Uterus (tissue), 4 donors: ENCODE measurements at places on chromosomes 1 and 21. TPM values are rescaled to one million over a fixed set of nuclear protein-coding genes. Genes with fewer than 3 reads are reported as not detected.

DNA sequence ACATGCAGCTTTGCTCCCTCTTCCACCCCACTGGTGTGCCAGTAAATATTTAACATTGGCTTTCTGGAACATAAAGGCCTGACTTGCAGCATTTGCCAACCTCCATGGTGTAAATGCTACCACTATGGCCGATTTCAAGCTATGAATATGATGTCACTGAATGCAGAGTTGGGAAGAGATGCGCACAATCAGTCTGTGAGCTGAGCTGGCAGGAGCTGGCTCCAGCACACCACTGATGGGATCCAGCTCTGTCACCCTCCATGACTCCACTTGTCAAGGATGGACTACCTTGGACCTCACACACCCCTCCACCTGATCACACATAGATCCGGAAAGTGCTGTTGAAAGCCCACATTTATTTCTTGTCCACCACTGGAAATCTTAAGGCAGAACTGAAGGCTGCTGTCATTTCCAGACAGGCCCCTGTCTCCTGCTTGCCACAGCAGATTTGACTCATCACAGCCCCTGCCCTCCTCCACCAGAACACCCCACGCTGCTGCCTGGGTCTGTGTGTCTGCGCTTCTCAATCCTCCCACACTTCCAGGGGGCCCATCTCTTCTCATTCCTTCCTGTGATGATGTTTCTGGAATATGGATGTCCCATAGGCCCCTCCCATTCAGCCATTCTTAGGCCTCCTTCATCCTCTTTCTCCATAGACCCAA, 82.2 kb upstream of the BCAR3 start:
- DNase-seq: no peak

- no peak for DNase-seq
Measured at GRCh38 chr1:20210736-20211460, 24.6 kb upstream of the PLA2G2C start.

GRCh38 chr1:204962742-204963632, 80.0 kb upstream of the CNTN2 start:
- no peak for DNase-seq

DNA sequence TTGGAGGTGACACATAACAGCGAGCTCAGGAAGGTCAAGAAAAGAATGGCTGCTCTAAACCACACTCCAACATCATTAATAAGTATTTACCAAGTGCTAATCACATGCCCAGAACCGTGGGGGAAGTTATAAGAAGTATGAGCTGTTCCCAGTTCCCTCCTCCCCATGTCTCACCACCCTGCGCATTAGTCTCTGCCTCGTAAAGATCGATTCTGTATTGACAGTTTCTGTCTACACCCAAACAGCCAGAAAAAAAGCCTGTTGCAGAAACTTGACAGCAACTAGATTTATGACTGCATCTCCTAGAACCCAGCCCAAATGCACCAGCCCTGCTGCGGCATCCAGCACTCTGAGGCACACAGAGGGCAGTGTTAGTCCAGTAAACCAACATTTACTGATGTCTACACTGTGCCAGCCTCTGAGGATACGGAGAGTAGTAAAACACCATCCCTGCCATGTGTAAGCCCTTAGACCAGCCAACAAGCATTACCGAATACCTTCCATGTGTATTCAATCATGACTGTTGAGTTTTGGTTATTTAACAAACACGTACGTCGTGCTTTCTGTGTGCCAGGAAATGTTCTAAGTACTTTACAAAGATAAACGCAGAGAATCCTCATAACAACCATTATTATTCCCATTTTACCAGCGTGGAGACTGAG, 63.6 kb upstream of the ZBTB40 start:
- no peak for DNase-seq

DNA sequence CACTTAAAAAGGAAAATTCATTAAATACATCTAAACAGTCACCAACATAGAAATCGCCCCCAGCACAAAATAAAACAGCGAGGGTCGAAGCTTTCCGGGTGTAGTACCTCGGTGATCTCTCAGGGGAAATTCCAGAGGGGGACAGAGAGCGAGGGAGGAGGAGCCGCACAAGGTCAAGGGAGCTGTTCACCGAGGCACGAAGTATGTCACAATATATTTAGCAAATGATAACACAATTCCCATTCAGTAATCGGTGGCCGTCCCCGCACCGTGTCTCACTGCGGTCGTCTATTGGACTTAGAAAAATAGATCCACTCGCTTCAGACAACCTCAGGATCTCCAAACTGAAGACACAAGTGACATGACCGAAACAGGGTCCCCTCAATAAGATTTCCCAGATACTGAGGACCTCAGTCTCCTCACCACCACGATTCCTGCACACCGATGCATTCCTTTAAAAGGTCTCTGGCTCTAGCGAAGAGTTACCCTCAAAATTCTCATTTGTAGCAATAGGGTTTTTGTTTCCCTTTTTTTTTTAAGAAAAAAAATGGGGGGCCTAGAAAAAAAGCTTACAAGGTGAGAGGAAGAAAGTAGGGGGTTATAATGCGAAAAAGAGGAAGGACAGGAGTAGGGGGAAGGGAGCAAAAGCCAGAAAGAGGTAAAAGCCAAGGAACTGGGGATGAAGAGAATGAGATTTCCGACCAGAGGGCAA, 1.1 kb downstream of the LPGAT1 start:
- peak; percentile 18 for DNase-seq

- DNase-seq: no peak
Measured at GRCh38 chr21:27246741-27247140, 279.9 kb upstream of the ADAMTS5 start.

- DNase-seq: no peak
Measured at GRCh38 chr1:76237211-76237610, 162.7 kb downstream of the ST6GALNAC3 start.

DNA sequence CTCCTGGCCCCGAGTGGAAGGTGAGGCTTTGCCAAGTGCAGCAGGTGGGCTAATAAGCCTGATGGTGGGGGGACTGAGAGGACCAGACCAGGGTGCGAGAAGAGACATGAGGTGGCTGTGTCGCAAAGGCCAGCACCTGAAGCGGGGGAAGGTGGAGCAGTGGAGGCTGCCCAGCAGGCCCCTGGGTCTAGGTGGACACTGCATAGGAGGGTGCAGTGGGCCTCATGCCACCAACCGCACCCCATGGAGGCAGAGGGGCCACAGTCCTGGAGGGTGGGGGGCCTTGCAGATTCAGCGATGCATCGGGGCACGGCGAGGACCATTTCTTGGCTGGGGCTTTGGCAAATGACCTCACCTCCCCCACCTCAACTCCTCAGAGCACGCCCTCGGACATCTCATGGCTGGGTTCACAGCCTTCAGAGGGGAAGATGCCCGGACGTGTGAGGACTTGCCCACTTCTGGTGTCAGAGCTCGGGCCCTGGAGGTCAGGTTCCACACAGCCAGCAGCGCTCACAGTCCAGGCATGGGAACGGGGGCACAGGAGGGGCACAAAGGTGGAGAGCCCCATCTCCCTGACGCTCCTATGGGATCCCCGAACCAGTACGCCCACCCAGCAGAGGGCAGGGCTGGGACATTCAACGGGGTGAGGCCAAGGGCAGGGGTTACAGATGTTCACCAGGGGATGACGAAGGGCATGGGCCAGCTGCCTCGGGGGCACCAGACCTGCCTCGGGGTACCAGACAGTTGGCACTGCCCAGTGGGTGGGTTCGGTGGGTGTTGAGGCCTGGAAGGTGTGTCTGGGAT, 35.4 kb downstream of the UBE2G2 start:
- no peak for DNase-seq

GRCh38 chr1:202596638-202597037, 113.6 kb downstream of the SYT2 start:
- no peak for DNase-seq

DNA sequence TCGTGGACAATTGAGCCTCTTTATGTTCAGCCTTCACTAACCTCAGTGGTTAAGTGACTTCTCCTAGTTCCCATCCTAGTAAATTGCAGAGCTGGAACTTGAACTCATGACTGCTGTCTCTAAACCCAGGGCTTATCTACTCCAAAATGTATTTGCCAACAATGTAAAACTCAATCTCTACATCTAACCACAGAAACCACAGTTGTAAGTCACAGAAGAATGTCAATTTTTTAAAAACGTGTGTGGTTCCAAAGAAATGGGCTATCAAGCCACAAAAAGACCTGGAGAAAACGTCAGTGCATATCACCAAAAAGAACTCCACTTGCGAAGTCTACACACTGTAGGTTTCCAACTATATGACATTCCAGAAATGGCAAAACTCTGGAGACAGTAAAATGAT, 172.6 kb upstream of the HMCN1 start:
- DNase-seq: no peak

- no peak for DNase-seq
Measured at GRCh38 chr1:69947837-69948236, 257.5 kb downstream of the LRRC40 start.

GRCh38 chr1:27394925-27395324, 2.5 kb downstream of the GPR3 start:
- no peak for DNase-seq

GRCh38 chr1:203722909-203723308, 42.1 kb upstream of the LAX1 start:
- DNase-seq: no peak

DNA sequence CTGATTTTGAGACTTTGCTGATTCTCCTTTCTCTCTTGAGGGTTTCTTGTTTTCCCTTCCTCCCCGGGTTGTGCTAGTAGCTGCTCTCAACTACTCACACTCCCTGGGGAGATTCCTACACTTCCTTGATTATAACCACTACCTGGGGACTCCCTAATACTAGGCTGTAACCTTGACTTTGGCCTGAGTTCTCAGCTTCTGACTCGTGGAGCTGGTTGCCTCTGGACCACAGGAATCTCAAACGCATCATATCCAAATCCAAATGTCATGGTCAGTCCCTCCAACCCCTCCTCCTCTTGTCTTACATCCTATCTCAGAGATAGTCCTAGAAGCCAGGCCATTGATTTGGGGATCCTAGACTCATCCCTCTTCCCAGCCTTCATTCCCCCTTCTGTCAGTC, 12.0 kb downstream of the MOV10 start:
- no peak for DNase-seq

DNA sequence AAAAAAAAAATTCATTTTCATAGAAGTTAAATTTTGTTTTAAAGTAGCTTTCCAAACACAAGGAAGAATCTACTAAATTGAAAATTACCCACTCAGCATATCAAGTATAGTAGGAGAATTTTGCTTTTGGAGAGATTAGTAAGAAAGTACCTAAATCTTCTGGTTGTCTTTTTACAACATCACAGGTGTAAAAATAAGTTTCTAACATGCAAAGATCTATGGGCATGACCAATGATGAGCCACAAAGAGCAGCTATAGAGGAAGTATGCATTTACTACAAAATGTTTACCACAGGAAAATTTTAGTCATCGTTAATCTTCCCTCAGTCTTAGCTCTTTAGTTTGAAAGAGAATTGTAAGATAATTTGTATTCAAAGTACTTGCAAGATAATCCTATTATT, 28.1 kb downstream of the ANGPTL3 start:
- DNase-seq: no peak

GRCh38 chr1:9014475-9015375, 11.5 kb downstream of the SLC2A7 start:
- no peak for DNase-seq

DNA sequence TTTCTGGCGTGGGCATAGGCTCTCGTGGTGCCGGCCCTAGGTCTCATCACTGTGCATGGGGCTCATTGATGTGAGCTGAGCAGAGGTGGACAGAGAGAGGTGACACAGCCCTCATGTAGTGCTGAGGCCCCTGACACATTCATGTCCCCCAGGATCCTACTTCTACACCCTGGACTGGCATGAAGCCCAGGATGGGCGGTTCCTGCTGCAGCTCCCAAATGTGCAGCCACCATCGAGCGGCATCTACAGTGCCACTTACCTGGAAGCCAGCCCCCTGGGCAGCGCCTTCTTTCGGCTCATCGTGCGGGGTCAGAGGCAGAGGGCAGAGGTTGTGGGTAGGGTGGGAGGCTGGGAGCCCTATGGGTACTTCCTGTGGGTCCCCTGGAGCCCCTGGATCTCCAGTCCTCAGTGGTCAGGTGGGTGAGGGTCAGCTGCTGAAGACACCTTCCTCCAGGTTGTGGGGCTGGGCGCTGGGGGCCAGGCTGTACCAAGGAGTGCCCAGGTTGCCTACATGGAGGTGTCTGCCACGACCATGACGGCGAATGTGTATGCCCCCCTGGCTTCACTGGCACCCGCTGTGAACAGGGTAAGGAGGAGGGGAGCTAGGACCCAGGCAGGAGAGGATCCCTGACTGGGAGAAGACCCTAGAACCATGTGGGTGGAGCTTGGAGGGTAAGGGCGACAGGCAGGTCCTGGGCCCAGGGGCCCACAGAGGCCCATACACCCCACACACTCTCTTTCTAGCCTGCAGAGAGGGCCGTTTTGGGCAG, 6.1 kb downstream of the TIE1 start:
- DNase-seq: no peak

DNA sequence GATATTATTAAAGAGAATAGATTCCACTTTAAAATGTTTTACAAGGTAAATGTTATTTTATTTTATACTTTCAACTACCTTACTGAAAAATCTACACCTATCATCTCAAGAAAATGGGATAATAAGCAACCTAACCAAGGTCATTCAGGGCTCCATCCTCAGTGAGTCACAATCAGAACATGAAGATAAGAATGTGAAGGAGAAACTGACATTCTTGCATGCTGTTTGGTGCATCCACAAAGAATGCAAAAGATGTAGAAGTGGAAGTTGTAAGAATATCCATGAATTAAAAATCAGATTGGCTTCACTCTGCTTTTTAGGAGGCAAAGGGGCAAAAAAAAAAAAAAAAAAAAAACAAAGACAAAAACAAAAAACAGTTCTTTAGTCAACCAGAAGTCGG, 6.5 kb downstream of the WARS2 start:
- no peak for DNase-seq

GRCh38 chr1:45796381-45796780, 7.0 kb upstream of the MAST2 start:
- no peak for DNase-seq

DNA sequence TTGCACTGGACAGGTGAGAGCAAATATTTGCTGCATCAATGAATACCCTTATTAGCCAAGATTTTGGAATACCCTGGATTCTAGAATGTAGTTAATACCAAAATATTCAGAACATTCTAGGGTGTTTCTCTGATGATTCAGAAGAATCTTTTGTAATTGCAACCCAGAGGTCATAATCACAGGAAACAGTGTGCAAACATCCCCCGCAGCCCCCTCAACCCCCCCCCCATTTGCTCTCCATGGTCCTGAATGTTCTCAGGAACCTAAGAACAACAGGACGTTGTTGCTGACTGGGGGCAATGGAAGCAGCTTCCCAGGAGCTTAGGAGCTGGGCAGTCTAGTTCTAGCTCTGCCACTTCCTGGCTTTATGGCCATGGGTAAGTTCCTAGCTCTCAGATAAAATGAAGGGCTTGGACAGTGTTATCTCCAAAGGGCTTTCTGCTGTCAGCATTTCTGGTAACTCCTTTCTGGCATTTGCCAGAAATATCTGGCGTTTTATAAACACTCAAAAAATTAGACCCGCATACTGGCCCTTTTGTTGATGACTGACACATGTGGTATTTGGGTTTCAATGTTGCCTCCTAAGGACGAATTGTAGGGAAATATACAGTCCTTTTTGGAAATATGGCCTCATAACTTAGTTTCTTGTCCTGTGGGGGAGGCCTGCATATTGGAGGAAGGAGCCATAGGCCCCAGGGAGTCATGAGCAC, 178.6 kb downstream of the RRAGC start:
- no peak for DNase-seq

The G0S2 gene
- total RNA-seq: not detected

The MSH4 gene
- total RNA-seq: 0.29 TPM

The RNU1-4 gene
- total RNA-seq: under 0.01 TPM

The EXO1 gene
- not detected for total RNA-seq

The CELA3A gene
- not detected for total RNA-seq

The C4BPB gene
- total RNA-seq: not detected

The BCL2L15 gene
- total RNA-seq: 1.4 TPM

The SRRM1 gene
- total RNA-seq: 177 TPM

The AGT gene
- 0.77 TPM for total RNA-seq

The RAB42 gene
- not detected for total RNA-seq
